Activated naive CD4-positive, alpha-beta T cell (primary cell): ENCODE measurements at places on chromosomes 13 and 19.

GRCh38 chr13:110216398-110217041 lies 90.4 kb downstream of the COL4A1 start:
- no peak for DNase-seq

GRCh38 chr13:91368676-91369440 lies 21.4 kb downstream of the MIR17HG start:
- no peak for DNase-seq

DNA sequence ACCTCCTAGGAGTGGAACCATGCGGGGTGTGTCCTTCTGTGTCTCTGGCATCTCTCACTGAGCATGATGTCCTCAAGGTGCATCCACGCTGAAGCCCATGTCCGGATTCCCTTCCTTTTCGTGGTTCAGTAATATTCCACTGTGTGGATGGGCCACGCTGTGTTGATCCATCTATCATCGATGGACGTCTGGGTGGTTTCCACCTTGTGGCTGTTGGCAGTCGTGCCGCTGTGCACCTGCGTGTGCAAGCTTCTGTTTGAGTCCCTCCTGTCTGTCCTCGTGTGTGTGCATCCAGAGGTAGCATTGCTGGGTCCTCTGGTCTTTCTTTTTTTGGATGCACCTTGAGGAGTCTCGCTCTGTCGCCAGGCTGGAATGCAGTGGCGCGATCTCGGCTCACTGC lies 11.2 kb upstream of the GNA15 start:
- DNase-seq, result no peak

GRCh38 chr19:48802623-48803022 lies 8.2 kb downstream of the BCAT2 start:
- no peak for DNase-seq

GRCh38 chr19:49559928-49560327 lies 20.4 kb downstream of the NOSIP start:
- no peak for DNase-seq

- DNase-seq, result no peak
These were observed 38.1 kb downstream of the DOCK9 start for GRCh38 chr13:98939660-98940191.

- no peak for DNase-seq
These were observed at the start of gene CGB7 for GRCh38 chr19:49057636-49058234. Gene CGB7, minus strand, starts transcription at chr19:49057749. Its CDS starts 2,374 bp downstream, at chr19:49055375.

- peak; percentile 80 for DNase-seq
These were observed 520 bp downstream of the ZNF787 start for GRCh38 chr19:56120371-56121179.

DNA sequence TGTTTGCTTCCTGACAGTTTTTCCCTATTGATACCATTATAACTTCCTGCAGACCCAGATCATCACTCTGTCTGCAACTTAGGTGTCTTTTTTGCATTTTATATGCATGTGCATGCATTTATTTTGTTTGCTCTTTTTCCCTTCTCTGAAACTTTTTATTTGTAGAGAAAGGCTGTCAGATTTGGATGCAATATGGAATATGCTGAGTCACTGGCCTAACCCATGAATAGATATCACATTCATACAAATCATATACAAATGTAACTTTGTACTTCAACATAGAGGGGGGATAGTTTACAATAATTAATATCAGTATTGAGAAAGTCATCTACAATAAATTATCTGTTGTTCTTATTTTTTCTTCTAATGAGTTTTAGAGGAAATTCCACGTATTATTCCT lies 1465.0 kb downstream of the EFNB2 start:
- DNase-seq, result no peak

- no peak for DNase-seq
These were observed 28.3 kb downstream of the PEX11G start for GRCh38 chr19:7460562-7460966.

GRCh38 chr19:1779574-1779973 lies 26.3 kb downstream of the ONECUT3 start:
- no peak for DNase-seq

- no peak for DNase-seq
These were observed 131.6 kb downstream of the OLFM4 start for GRCh38 chr13:53160211-53160610.

DNA sequence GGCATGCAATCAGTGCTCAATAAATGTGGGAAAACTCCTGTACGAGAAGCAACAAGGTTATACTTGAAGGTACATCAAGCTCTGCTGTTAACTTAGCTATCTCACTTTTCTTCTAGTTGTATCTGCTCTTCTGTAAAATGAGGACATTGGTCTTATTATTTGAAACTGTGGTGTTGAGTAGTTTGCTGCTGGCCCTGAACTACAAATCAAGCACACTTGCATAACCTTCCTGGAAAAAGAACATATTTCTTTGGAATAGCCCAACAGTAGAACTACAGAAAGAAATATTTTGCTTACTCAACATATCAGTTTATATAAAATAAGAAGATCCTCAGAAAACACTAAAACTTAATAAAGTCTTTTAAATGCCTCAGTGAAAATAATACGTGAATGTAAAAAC lies 203.0 kb downstream of the KCTD12 start:
- no peak for DNase-seq

- DNase-seq, result no peak
These were observed 135.0 kb upstream of the KL start for GRCh38 chr13:32881074-32881776.

- DNase-seq, result no peak
These were observed 7.7 kb downstream of the IRF2BP1 start for GRCh38 chr19:45878043-45878794.

GRCh38 chr19:45717983-45718650 lies 12.6 kb downstream of the FBXO46 start:
- DNase-seq, result no peak

DNA sequence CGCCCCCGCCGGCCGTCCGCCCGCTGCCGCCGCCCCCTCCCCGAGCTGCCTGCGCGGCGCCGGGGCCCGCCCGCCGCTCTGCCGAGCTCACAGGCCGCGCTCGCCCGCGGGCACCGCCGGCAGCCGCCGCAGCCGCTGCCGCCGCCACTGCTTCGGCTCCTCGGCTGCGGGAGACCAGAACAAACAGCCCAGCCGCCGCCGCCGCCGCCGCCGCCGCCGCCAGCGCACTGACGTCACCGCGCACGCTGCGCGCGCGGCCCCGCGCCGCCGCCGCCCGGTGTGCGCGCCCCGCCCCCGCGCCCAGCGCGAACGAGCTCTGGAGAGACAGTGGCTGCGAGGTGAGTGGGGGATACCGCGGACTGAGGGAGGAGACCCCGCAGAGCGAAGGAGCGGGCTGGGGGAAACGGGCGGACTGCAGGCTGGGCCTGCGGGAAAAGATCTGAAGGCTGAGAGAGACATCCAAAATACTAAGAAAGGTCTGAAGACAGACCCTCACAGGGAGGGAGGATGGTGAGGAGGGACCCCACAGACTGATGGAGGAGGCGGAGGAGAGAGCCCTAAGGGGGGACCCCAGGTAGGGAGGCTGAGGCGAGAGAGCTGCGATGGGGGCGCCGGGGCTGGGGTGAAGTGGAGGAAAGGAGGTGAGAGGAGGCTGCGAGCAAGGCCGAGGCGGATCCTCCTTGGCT lies at the start of gene BRD4:
Gene BRD4 (minus strand): TSS at position 229 of the 686 bp plus-strand sequence. CDS start 59,440 bp downstream, outside the sequence.
- peak; percentile 73 for DNase-seq

- no peak for DNase-seq
These were observed 465.0 kb downstream of the TSHZ3 start for GRCh38 chr19:30884146-30884812.

DNA sequence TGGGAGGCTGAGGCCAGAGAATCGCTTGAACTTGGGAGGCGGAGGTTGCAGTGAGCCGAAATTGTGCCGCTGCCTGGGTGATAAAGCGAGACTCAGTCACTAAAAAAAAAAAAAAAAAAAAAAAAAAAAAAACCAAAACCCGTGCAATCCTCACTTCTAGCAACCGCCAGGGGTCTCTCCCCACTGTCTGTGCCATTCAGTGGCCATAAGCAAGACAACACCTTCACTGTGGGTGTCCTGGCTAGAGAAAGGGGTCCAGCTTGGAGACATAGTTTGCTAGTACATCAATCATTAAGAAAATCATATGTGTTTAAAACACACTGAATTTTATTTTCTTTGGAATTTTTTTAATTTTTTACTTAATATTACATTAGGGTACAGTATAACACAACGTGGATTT lies 68.2 kb downstream of the RASL11A start:
- DNase-seq, result no peak

DNA sequence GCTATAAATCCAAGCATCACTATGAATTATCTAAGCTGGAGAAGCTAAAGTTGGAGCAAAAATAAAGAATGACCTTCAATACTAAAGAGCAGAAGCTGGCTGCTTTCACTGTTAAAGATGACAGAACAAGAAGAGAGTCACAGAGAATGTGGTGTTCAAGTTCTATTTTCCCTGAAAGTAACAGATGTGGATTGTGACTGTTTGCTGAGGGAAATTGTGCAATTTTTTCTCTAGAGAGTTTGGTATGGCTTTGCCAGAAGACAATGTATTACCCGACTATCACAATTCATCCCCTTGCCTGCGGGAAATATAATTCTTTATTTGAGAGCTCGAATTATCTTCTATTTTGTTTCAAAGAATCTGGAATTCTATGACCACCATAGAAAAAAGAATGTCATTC lies 83.1 kb downstream of the TNFSF13B start:
- no peak for DNase-seq

DNA sequence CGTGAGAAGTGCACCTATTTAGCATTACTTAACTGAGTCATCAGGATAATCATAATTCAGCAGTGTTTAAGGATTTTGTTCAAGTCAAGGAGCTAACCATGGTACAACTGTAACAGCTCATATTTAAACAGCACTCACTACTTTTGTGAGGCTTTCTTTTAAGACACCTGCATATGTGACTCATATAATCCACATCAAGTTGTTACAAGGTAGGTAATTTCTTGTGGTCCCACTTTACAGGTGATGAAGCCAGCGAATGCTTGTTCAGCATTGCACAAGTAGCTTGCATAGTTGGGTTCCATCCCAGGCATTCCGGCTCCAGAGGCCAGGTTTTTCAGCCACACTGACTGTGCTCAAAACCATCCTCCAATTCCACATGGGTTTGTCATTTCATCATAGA lies 569.2 kb downstream of the MYO16 start:
- no peak for DNase-seq
